IPS DF 19.7 (cell line): ENCODE measurements at places on chromosomes 4 and X.
A peak's percentile ranks its signal among the peaks of the same experiment; 100 is the strongest.

GRCh38 chr4:144411700-144412099 is 234.3 kb upstream of the HHIP start:
- DNase-seq, result no peak

DNA sequence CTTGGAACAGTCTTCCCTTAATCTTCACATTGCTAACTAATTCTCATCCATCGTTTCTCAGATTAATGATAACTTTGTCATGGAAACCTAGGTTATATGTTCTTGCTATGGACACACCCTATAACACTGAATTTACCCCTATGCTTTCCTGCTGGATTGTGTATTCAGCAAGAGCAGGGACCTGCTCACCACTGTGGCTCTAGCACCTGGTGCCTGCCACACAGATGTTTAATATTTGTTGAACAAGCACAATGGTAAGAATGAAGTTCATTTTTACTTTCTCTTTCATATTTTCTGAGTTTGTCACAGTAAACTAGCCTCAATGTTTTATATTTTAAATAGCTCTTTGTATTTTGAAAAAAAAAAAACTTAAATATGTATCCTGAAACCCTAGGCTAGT is 734.0 kb upstream of the DIAPH2 start:
- no peak for DNase-seq

DNA sequence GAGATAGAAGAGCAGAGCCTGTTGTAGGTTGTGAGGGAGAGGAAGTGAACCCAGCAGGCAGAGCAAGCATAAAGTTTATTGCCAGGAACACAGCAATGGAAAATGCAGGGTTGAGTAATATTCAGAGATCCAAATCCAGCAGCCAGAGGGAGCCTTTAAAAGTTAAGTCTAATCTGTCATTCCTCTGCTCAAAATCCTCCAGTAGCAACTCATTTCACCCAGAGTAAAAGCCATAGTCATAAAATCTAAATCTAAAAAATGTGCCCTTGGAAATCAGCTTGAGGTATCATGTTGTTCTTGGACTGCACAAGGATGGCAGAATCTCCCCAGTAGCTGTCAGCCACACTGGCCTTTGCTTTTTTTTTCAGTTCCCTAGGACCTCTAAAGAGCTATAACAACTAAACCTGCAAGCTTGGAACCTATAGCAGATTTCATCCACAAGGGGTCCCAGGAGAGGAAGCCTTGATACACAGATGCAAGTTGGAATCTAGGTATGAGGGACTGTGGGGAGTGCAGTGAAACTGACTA is 62.9 kb upstream of the FRAS1 start:
- peak; percentile 75 for DNase-seq

- DNase-seq, result peak; percentile 52
Observed at GRCh38 chr4:163332526-163333406, at the start of gene NPY1R. Gene NPY1R, minus strand, starts transcription at chr4:163332596. Its CDS starts 6,042 bp downstream, at chr4:163326554.

DNA sequence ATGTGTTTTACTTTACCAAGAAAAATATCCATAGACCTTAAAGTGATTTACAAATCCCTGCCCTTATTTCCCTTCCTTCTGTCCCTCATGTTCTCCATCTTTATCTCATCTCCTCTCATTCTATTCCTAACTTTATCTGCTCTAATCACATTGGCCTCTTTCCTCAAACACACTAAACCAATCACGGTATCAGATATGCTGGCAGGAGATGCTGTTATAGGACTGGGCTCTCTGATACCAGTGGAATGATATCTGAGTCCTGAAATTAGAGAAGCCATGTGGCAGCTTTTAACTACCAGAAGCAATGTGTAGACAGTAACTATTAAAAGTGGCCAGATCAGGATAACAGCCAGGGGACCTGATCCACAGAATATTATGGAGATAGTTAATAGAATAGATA is 49.9 kb upstream of the GIMD1 start:
- DNase-seq, result no peak

DNA sequence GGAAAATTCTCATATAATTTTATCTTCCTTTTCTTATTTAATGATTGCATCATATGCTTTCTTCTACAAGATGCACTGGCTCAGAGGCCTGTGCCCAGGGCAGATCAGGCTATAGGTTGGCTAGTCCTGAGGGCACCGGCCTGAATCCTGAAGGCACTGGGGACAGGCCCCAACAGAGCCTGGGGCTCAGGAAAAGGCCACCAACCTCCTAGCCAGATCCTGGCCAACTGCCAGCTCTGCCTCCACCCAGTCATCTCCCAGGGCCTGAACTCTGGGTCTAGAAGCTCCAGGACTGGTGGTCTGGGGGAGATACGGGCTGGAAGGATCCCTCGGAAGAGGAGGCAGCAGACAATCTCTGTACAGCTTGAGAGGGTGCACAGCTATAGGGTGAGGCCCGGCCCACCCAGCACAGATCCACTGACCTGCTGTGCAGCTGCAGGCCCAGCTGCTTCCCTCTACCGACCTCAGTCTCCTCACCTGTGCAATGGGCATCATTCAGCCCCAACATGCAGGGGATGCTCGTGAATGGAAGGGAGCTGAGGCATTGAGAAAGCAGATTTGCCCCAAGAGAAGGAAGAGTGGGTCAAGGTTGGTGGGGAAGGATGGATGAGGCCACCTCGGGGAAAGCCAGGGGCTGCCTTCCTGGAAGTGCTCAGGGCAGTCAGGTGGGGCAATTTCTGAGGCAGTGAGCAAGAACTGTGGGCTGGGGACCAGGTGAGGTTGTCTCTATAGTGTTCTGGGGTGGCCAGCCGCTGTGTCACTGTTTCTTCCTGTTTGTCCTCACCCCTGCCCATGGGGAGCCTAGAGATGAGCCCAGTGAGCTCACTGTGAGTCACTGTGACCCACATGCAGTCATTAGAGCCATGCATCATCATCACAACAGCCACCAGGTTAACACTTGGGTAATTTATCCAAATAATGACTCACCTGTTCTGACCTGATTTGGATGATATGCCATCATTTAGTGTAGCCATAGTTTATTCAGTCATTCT is 22.4 kb upstream of the XAGE2 start:
- DNase-seq, result no peak

DNA sequence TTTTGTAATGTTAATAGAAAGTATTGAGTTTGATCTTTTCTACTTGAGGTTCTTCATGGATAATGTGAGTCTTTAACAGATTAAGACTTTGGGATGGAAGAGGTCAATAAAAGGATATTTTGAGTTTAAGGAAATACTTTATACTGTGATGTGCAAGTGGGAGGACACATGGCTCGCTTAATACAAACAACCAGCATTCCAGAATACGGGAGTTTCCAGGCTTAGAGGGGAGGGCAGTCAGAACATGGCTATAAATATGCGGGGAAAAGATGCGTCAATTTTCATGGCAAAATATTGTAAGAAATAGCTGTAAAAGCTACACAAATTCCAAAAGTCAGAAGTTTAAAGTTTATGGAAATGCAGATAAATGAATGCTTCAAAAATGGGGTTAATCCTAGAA is 192.3 kb downstream of the AASDH start:
- DNase-seq, result no peak

DNA sequence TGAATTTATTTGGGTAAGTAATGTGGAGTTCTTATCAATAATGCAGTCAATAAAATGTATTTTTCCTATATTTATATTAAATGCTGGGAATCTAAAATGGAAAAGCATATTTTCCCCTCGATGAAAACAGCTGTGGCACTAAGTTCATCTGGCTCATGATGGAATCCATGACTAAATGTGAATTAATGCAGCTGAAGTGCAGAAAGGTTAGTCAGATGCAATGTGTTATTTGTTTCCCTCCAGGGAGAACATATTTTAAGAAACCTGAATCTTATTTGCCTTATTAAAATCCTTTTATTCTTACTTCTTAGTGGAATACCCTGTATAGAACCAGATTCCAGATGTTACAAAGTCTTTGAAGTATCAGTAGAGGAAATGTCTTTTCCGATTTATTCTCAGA is 247.9 kb downstream of the ARHGAP24 start:
- no peak for DNase-seq

DNA sequence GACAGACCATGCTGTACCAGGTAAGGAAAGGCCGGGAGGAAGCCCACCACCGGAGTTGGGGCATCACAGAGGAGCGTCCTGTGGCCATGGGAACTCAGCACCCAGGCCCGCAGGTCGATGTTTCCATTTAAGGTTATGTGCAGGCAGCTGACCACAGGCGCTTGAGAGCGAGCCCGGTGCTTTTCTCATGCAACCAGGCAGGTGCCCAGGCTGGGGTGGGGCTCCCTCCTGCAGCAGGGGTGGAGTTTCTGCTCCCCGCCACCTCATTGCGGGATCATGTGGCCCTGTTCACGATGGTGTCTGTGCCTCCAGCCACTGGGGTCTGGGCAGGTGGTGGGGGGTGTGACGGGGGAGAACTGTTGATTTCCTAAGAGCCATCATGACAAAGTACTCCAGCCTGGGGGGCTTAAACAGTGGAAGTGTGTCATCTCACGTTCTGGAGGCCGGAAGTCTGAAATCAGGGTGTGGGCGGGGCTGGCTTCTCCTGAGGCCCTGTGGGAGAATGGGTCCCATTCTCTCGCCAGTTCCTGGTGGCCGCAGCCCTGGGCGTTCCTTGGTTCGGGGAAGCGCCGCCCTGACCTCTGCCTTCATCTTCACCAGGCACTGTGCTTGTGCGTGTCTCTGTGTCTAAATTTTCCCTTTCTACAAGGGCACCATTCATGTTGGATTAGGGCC is 60.9 kb downstream of the CPZ start:
- peak; percentile 7 for DNase-seq

DNA sequence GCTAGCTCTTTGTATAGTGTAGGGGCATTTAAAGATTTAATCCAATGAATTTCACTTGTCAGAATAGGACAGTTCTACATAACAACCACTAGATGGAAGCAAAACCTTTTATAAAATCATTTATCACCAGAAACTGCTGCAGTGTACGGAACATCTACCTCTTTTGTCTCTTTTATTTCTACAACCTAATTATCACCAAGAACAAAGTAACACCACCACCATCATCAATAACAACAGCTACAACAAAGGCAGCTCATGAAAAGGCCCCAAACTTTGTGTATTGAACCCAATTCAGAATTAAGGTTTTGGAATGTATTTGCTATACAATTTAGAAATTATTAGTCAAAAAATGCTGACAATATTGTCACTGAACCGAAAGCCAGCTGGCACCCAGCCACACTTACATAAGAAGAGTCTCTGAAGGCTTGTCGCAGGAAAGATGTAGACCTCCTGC is 260.9 kb upstream of the RPS6KA3 start:
- no peak for DNase-seq
